Tibial nerve (tissue), 4 donors: ENCODE measurements at places on chromosomes 4 and X. TPM values are rescaled to one million over a fixed set of nuclear protein-coding genes. Genes with fewer than 3 reads are reported as not detected.

GYPE gene
- total RNA-seq: 0.78 TPM

XAGE2 gene
- not detected for total RNA-seq

GAB1 gene
- total RNA-seq: 68.2 TPM

SLC10A6 gene
- 8.6 TPM for total RNA-seq

ZNF157 gene
- total RNA-seq: 0.66 TPM

MAOB gene
- 35.1 TPM for total RNA-seq

SPON2 gene
- 91.0 TPM for total RNA-seq

NLRP2B gene
- total RNA-seq: 0.22 TPM

GAGE13 gene
- total RNA-seq: not detected

MND1 gene
- 2.1 TPM for total RNA-seq

TMPRSS11F gene
- total RNA-seq: not detected

MAOA gene
- 111 TPM for total RNA-seq

CNGA1 gene
- 5.1 TPM for total RNA-seq

DNA sequence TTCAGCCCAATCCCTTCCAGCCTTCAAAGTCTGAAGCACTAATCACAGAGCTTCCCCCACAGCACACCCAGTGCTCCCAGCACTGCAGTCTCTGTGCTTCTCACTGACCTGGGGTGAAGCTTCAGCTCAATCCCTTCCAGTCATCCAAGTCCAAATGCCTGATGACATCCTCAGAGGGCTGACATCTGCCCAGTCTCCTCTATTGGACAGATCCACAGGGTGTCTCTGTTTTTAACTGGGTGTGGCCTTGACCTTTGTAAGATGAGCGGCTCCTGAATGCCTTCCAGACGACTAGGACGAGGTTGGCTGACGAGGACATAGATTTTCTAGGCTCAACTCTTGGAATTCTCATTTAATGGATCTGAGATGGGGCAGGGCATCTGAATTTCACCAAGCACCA lies 7.6 kb upstream of the SLC2A9 start:
- DNase-seq: no peak

- no peak for DNase-seq
Measured at GRCh38 chrX:84047339-84047738, 140.7 kb downstream of the RPS6KA6 start.

DNA sequence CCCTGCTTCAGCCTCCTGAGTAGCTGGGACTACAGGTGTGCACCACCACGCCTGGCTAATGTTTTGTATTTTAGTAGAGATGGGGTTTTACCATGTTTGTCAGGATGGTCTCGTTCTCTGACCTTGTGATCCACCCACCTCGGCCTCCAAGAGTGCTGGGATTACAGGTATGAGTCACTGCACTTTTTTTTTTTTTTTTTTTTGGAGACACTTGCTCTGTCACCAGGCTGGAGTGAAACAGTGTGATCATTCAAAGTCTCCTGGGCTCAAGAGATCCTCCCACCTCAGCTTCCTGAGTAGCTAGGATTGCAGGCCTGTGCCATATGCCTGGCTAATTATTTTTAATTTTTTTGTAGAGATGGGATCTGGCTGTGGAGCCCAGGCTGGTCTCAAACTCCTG lies 338.8 kb downstream of the PPP3CA start:
- DNase-seq: no peak

DNA sequence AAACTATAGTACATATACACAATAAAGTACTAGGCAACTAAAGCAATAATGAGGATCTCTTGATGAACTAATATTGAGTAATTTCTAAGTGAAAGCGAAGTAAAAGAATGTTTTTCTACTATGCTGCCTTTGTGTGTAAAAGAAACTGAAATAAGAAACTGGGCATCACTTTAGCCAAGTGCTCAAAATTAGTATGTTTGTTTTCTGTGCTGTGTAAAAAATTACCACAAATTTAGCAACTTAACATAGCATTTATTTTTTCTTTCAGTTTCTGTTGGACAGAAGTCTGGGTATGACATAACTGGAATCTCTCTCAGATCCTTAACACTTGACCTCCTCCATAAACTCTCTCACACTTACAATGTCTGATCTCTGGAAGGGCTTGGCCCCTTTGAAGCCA lies 687.1 kb upstream of the MAGEB2 start:
- no peak for DNase-seq

- DNase-seq: no peak
Measured at GRCh38 chr4:820230-821172, 5.4 kb downstream of the CPLX1 start.

DNA sequence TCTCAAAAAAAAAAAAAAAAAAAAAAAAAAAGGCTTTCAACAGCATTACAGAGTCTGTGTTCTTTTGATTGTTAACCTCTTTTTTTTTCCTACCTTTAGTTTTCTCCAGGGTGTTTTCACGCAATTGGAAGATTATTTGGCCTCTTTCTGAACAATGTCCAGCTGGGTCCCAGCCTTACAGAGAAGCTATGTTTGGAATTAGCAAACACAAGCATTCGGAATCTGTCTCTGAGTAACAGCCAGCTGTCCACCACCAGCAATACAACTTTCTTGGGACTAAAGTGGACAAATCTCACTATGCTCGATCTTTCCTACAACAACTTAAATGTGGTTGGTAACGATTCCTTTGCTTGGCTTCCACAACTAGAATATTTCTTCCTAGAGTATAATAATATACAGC lies 13.3 kb downstream of the TLR3 start:
- no peak for DNase-seq

DNA sequence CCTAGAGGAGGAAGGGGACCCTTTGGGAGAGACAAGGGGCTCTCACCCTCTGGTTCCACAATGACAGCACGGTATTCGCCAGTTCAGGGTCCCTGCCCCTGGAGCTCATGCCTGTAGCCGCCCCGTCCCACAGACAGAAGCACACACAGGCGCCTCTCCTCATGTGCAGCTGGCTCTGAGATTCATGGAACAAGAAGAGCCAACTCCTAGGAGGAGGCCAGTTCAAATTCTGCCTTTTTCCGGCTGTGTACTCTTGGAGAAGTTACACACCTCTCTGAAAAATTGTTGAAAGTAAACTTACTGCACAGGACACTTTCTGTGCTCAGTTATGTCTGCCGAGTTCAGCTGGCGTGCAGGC lies 15.3 kb downstream of the BLOC1S4 start:
- DNase-seq: no peak

GRCh38 chr4:8039290-8039689 lies 99.6 kb upstream of the AFAP1 start:
- no peak for DNase-seq

GRCh38 chr4:168773388-168774195 lies 236.5 kb downstream of the CBR4 start:
- DNase-seq: no peak

DNA sequence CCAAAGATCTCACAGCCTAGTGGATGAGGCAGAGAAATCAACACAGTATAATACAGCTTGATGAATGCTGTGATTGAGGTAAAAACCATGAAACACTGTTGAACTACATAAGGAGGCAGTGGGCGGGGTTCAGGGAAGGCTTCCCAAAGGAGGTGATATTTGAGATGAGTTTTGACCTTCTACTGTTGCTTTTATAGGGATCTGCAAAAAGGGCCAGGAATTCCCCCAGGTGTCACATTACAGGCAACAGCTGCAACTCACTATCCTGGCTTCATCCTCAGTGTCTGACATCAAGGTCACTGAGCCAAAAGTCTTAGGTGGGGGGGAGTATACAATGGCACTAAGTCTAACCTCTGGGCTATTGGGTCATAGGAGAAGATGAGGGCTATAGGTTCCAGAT lies 185.7 kb upstream of the NRK start:
- no peak for DNase-seq

DNA sequence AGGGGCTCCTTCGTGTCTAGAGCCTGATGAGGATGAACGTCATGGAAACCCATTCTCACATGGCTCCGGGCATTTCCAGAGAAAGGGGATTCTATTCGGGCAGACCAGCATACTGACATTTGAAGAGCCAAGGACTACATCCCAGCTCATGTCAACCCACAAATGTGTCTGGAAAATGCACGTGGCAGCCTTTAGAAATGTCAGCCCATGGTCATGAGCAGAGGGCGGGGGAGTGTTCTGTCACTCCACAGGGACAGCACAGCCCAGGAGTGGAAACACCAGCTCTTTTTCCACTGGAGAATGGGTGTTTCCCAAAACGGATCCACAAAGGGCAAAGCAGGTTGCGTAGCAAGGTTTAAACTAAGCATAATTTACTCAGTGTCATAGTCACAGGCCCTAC lies 207.0 kb downstream of the BCOR start:
- no peak for DNase-seq
